Epithelial cell of proximal tubule (primary cell): ENCODE measurements at places on chromosomes 16 and 17. TPM values are rescaled to one million over a fixed set of nuclear protein-coding genes. Genes with fewer than 3 reads are reported as not detected.

SHCBP1 gene
- 27.9 and 28.9 TPM in 2 replicates for total RNA-seq

GRCh38 chr17:39208893-39209292 lies 8.8 kb downstream of the RPL19 start:
- DNase-seq = no peak

GRCh38 chr17:13736916-13737315 lies 135.2 kb upstream of the HS3ST3A1 start:
- no peak for DNase-seq

PHOSPHO1 gene
- 0.22 TPM in 1 of 2 replicates, not detected in the other for total RNA-seq

GRCh38 chr17:48373883-48374282 lies 56.1 kb downstream of the SKAP1 start:
- no peak for DNase-seq

PKMYT1 gene
- total RNA-seq = 107 and 120 TPM in 2 replicates

- DNase-seq = no peak
These were observed 337.1 kb downstream of the MAF start for GRCh38 chr16:79263425-79263824.

GRCh38 chr17:54864636-54865356 lies 35.9 kb upstream of the TOM1L1 start:
- no peak for DNase-seq

AKAP1 gene
- total RNA-seq = 29.8 and 44.2 TPM in 2 replicates

DNA sequence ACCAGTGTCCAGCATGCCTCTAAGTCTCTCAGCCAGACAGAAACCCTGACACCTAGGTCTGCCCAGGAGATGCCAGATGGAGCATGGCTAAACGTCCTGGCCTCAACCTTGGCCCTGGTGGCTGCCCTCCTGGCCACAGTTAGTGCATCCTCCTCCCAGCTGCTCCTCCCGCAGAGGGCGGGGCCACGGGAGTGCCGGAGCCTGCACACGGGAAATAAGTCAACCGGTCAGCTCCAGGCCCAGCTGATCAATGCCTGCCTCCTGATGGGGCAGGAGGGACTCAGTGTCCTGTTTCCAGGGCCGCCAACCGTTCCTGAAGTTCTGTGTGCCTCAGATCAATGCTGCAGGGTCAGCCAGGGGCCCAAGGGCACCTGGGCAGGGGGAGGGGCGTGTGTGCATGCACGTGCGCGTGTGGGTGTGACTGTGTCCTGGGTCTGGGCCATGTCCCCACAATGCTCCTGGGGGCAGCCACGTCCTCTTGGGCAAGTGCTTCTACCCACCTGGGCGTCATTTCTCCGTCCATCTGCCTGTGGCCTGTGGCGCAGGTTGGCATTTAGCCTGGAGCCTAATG lies 4.6 kb upstream of the KCNJ12 start:
- DNase-seq = no peak

GRCh38 chr17:53470626-53471025 lies 352.1 kb upstream of the KIF2B start:
- DNase-seq = no peak

TSPOAP1 gene
- 0.87 and 3.5 TPM in 2 replicates for total RNA-seq

DNA sequence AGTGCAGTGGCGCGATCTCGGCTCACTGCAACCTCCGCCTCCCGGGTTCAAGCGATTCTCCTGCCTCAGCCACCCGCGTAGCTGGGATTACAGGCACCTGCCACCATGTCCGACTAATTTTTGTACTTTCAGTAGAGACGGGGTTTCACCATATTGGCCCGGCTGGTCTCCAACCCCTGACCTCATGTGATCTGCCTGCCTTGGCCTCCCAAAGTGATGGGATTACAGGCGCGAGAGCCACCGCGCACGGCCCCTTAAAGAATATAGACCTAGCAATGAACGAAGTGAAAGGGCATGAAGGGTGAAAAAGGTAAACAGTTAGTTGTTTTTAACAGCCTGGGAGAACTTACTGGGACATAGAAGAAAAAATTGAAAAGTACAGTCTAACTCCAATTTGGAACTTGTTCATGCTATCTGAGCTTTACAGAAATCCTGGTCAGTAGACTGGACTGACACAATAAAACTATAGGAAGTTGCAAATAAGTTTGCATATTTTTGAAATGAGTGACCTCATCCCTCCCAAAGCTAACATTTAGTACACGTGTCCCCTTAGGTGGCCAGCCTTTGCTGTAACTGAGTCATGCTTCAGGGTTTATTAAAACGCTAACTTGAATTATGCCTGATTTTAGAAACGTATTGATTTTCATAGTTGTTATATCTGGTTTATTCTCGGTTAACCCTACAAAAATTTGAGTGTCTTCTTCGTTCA lies 1.8 kb downstream of the COG1 start:
- no peak for DNase-seq

SCARF1 gene
- total RNA-seq = 14.5 and 19.8 TPM in 2 replicates

DNA sequence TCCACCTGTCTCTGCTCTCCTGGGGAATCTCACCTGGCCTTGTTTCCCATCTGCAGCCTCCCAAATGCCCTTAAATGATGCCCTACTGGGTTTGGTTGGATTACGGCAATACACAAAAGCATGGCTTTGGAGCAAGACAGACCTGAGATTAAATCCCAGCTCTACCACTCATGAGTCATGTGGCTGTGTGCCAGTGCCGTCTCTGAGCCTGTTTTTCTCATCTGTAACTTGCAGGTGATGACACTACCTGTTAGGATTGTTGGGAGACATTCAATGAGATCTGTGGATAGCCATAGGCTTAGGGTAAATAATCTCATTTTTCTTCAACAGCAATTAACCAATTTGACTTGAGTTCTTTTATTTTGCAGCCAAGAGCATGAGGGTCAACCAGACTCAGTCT lies 240.3 kb downstream of the MAF start:
- no peak for DNase-seq

SCNN1G gene
- total RNA-seq = 0.07 and 0.17 TPM in 2 replicates

NTN1 gene
- 1.2 and 1.3 TPM in 2 replicates for total RNA-seq

DNA sequence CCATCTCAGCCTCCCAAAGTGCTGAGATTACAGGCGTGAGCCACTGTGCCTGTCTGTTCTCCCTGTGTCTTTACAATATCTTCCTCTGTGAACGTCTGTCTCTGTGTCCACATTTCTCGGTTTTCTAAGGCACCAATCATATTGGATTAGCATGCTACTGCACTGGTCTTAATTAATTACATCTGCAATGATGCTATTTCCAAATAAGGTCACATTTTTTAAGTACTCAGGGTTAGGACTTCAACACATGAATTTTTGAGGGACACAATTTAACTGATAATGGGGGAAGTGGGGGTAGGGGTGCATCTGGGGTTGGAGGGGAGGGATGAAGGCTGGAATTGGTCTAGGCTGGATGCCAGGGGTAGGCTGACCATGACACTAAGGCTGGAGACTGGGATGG lies 102.6 kb downstream of the N4BP1 start:
- DNase-seq = no peak

- no peak for DNase-seq
These were observed 13.4 kb downstream of the PDZD9 start for GRCh38 chr16:21987498-21987897.

DNA sequence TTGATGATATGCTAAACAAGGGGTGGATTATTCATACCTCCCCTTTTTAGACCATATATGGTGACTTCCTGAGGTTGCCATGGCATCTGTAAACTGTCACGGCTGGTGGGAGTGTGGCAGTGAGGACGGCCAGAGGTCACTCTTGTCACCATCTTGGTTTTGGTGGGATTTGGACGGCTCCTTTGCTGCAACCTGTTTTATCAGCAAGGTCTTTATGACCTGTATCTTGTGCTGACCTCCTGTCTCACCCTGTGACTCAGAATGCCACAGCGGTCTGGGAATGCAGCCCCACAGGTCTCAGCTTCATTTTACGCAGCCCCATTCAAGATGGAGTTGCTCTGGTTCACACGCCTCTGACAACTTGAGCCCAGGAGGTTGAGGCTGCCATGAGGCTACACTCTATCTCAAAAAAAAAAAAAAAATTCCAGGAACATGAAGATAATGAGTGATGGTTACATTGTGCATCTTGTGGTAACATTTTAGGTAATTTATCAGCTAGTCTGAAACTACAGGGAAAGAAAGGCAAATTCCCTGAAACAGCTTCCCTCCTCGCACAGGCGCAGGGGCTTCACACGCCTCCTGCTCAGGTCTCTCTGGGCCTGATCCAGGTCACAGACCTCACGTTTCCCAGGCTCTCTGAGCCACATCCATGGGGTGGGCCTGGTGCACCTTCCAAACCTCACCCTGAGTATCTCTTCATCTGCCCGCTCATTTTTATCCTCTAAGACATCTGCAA lies 15.3 kb upstream of the UBE2I start:
- DNase-seq = no peak

- no peak for DNase-seq
These were observed 6.6 kb upstream of the CPHXL start for GRCh38 chr16:75732871-75733270.

ANKRD13B gene
- total RNA-seq = 12.9 and 30.7 TPM in 2 replicates

TP53TG3F gene
- total RNA-seq = not detected in 2 replicates

PMP22 gene
- total RNA-seq = 8.6 and 12.7 TPM in 2 replicates

- no peak for DNase-seq
These were observed 725 bp downstream of the KRTAP16-1 start for GRCh38 chr17:41308251-41308917.

- no peak for DNase-seq
These were observed 148.2 kb upstream of the GOT2 start for GRCh38 chr16:58882292-58882691.

TLCD2 gene
- total RNA-seq = 1.4 and 1.6 TPM in 2 replicates

DNA sequence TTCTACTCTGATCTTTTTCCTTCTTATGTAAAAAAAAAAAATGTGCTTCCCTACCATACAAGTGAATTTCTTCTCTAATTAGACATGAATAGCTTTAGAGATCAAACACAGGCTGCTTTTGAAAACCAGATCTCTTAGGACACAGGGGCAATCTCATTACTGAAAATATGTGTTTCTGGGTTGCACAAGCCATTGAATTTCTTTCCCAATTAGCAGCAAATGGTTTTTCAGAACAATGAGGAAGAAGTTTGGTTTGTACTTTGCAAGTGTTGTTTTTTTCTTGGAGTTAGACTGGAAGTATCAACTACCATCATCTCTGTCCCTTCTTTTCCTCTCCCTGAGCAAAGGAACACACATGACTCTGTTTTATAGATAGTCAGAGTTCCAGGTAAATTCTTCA lies 5.6 kb upstream of the ANKS4B start:
- DNase-seq = no peak

- DNase-seq = no peak
These were observed 27.1 kb downstream of the OGFOD1 start for GRCh38 chr16:56478281-56479049.

DNA sequence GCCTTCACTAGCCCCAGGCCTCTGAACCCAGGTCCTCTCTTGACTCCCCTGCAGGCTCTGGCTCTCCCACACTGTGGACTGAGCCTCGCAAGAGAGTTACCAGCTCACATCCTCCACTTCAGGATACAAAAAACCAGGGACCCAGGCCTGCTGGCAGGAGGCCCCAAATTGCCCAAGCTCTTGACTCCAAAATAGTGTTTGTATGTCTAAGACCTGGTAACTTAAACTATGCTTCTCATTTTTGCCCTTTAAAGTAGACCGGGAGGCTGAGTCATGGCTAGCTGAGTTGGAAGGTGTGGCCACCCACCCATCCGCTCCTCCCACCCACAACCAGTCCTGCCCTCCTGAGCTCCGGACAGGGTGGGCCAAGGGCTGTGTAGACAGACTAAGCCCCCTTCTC lies 250.0 kb downstream of the SOX9 start:
- no peak for DNase-seq

GRCh38 chr17:11467639-11468038 lies 130.6 kb upstream of the DNAH9 start:
- no peak for DNase-seq

NOTUM gene
- not detected in 2 replicates for total RNA-seq

DRC3 gene
- 0.06 and 0.72 TPM in 2 replicates for total RNA-seq

ACSM2A gene
- total RNA-seq = 0.12 TPM in 1 of 2 replicates, not detected in the other

SLC12A3 gene
- total RNA-seq = not detected in 2 replicates

- DNase-seq = no peak
These were observed 161.2 kb downstream of the MRTFB start for GRCh38 chr16:14232106-14232864.

GH1 gene
- total RNA-seq = not detected in 2 replicates

SDR42E2 gene
- 0.12 TPM in 1 of 2 replicates, not detected in the other for total RNA-seq

DNA sequence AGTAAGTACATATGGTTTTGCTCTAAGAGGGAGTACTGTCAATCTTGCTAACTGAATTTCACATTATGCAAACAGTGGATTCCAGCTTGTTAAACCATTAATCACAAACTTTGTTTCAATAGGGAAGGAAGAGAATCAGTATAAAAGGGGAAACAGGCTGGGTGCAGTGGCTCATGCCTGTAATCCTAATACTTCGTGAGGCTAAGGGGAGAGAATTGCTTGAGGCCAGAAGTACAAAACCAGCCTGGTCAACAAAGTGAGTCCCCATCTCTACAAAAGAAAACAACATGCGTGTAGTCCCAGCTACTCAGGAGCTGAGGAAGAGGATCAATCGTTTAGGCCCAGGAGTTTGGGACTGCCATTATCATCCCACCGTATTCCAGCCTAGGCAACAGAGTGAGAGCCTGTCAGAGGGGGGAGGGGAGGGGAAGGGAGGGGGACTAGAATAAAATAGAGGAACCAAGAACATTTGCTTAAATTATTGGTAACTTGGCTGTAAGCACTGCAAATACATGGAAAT lies 65.7 kb downstream of the FBXL20 start:
- DNase-seq = no peak

KRT33B gene
- total RNA-seq = 0.29 TPM in 2 replicates

DNA sequence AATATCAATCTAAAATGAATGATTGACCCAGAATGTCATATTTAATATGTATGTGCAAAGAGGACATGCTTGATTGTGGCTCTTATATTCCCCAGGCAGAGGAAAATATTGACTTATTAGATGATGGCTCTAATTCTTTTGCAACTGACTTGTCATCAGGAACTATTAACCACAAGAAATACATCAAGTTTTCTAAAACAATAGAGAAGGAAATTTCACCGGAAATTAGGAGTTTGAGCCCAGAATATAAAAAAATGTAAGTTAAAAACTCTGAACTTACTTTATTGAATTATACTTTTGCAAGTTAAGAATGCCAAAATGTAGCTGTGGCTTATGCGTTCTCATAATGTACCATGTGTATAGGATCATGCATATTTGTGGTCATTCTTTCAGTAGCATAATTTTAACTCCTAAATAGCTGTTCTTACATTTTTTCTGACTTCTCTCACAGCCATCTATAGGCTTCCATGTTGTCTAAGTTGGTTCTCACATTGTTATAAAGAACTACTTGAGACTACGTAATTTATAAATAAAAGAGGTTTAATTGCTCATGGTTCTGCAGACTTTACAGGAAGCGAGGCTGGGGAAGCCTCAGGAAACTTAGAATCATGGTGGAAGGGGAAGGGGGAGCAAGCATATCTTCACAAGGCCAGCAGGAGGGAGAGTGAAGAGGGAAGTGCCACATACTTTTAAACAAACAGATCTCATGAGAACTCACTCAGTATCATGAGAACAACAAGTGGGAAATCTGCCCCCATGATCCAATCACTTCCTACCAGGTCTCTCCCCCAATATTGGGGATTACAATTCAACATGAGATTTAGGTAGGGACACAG lies 11.6 kb downstream of the EFCAB13 start:
- no peak for DNase-seq

- no peak for DNase-seq
These were observed 337.4 kb downstream of the WWOX start for GRCh38 chr16:78436846-78437245.

DNA sequence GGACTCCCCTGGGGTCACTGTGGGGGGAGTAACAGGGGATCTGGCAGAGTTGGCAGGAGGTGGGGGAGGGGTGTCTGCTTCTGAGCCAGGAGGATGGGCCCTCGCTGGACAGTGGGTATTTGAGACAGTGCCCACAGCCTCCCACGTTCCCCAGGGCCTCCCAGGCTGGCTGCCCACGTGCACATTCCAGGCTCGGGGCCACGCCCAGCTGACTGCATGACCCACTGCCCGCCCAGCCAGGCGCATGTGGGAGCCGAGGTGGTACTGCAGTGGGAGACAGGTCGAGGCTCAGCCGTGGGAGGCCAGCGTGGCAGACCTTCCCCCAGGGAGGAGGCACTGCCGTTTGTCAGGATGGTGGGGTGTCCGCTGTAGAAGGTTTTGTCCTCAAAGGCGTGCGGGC lies 38.8 kb downstream of the BAHCC1 start:
- DNase-seq = no peak
